Activated CD8-positive, alpha-beta memory T cell treated with anti-CD3 and anti-CD28 coated beads, Interleukin-2, amount 10 ng/mL, durations not matched to agents 7 days and 5 days (primary cell): ENCODE measurements at places on chromosomes 5 and 9.

DNA sequence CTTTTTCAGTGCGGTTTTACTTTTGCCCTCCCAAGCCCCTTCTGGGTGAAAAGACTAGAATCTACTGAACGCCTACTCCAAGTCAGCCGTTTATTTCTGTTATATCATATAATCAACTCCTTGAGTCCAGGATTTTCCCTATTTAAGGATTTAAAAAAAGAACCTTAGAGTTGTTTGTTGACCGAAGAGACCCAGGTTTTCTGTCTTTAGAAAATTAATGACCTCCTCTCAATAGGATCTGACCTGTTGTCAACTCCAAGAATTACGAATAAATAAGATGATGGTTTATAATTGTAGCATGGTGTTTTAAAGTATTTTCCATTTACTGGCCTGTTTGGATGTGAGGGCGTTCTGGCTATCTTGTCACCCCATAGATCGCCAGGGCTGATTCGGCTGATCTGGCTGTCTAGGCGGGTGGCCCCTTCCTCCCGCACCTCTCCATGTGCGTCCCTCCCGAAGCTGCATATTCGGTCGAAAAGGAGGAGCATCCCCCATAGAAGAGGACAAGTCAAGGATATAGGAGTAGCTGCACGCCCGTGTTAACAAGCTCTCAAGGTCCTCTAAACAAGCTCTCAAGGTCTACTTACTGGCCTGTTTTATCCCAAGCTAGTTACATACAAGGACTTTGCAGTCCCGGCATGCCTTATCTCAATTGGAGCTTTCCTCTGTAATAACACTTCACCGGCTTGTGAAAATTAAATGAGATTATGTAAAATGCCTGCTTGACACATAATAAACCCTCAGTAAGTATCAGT, 1.1 kb upstream of the UBAP2 start:
- DNase-seq = peak; percentile 44

GRCh38 chr9:31355965-31356364, 1028.5 kb upstream of the ACO1 start:
- DNase-seq = no peak

DNA sequence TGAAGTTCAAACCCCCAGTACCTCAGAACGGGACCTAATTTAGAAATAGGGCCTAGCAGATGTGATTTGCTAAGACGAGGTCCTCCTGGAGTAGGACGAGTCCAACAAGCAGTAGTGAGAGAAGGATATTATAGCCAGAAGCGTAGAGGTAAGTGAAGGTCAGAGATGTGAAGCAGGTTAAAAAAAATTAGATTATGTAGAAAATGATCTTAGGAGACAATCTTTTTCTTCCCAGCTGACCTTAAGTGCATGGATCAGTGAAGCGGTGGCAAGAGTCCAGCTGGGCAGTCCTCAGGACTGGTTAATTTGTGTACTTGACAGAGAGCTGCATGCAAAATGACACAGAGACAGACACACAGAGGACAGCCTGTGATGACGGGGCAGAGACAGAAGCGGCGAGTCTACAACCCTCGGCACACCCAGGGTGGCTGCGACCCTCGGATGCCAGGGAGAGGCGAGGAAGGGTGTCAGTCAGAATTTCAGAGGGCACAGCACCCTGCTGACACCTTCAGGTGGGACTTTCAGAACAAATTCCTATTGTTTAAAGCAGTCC, 131.4 kb upstream of the IRX4 start:
- peak; percentile 23 for DNase-seq

DNA sequence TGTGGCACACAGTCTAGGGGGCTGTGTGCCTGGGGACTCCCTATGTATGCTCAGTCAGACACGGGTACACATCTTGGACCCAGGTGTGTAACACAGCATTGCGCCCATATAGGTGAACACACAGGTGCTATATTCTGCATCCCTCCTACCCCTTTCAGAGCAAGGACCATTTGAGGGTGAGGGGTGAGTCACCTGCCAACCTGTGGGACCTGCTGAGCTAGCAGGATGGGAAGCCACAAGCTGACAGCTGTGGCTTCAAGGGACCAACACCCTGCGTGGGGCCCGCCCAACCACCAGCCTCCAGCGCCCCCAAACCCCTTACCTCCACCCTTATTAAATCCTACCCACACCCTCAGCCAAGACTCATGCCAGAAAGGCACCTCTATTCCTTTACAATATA, 14.6 kb upstream of the AQP7 start:
- peak; percentile 45 for DNase-seq

DNA sequence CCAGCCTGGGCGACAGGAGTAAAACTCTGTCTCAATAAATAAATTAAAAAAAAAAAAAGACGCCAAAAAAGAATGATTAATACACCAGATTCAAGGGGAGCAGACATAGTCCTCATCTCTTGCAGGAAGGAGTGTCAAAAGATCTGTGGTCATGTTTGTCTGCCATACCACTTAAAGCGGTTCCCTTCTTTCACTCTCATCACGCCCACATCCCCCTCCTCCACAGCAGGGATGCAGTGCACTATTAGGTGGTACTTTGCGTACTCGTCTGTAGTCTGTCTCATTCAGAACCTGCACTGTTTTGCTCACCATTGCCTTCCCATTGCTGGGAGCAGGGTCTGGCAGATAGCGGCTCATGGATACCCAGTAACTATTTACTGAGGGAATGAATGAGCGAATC, 11.2 kb downstream of the CDHR2 start:
- no peak for DNase-seq

- DNase-seq = no peak
Observed at GRCh38 chr9:25994605-25995004, 316.4 kb upstream of the TUSC1 start.

- no peak for DNase-seq
Observed at GRCh38 chr5:177388521-177389052, 4.4 kb downstream of the SLC34A1 start.

GRCh38 chr5:177163500-177163899, 29.9 kb downstream of the NSD1 start:
- no peak for DNase-seq

GRCh38 chr9:118459913-118460312, 755.7 kb downstream of the TLR4 start:
- no peak for DNase-seq

DNA sequence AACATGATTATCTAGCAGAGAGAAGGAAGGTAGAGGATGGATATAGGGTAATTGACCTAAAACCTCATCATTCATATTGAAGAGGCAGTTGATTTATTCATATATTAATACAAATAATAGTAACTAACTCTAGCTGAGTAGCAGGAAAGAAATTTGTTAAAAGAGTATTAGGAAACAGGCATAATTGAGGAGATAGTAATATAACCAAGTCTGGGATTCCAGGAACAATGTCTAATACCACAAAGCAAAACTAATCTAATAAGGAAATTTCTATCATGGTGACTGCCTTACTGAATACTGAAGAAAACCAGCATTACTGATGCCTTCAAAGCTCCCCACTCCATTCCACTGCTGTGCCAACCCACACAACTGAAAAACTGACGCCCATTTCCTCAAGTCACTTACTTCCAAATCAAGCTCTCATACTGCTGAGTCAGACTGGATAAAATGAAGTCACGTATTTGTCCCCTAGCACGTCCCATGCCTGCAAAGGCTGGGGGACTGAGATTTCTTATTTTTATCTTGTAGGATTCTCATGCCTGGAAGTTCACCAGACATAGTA, 153.9 kb downstream of the SMC2 start:
- no peak for DNase-seq

DNA sequence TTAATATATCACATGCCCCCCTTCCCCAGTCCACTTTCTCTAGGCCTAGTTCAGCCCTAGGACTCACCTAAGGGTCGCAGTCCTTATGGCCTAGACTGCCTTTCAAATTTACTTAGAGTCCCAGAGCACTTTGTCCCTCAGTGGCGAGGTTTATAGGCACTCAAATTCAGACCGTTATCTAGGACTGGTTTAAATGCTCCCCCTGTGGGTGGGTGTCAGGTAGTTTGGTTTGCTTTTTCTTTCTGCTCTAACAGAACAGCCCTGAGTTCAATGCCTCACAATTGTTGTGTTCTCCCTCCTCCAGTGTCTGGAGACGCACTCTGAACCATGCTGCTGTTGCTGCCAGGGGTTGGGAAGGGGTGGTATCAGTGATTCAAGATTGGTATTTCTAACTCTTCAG, 317.1 kb downstream of the MAT2B start:
- no peak for DNase-seq

GRCh38 chr5:149408252-149409099, 29.4 kb upstream of the IL17B start:
- DNase-seq = no peak

DNA sequence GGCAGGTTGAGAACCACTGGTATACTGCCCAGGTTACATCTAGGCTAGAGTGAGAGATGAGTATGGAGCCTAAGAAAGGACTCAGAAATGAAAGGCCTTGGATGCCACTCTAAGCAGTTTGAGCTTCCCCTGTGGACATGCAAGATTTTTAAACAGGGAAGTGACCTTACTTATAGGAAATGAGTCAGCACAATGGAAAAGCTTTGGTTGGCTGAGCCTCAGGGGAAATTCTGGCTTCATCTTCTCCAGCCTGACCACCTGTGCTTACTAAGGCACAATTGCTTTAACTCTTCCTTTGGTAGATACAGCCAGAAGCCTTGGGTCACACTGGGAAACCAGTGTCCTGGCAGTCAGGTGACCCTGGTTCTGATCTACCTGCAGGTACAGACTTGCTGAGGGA, 380.2 kb upstream of the ZNF462 start:
- no peak for DNase-seq

DNA sequence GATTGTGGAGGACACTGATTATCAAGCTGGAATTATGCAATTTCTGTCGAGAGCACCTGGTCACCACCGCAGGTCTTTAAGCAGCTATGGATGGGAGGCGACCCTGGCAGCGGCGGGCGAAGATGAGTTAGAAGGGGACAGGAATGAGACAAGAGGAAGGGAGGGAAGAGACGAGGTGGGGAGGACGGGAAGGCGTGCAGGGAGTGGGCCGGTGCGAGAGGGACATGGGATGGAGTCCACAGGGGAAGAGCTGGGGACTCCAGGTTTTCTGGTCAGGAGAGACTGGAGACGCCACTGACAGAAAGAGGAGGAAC, 192.3 kb downstream of the MELK start:
- no peak for DNase-seq

DNA sequence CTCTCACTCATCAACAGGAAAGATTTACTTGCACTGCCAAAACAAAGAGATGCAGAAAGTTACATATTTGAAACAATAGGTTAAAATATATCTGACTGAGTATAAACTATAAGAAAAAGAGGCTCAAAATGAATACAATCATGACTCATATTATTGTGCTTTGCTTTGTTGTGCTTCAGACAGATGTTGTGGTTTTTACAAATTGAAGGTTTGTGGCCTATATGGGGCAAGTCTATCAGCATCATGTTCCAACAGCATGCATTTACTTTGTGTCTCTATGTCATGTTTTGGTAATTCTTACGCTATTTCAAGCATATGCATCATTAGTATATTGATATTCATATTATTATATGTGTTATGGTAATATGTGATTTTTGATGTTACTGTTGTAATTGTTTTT, 330.0 kb downstream of the PRR16 start:
- DNase-seq = no peak

DNA sequence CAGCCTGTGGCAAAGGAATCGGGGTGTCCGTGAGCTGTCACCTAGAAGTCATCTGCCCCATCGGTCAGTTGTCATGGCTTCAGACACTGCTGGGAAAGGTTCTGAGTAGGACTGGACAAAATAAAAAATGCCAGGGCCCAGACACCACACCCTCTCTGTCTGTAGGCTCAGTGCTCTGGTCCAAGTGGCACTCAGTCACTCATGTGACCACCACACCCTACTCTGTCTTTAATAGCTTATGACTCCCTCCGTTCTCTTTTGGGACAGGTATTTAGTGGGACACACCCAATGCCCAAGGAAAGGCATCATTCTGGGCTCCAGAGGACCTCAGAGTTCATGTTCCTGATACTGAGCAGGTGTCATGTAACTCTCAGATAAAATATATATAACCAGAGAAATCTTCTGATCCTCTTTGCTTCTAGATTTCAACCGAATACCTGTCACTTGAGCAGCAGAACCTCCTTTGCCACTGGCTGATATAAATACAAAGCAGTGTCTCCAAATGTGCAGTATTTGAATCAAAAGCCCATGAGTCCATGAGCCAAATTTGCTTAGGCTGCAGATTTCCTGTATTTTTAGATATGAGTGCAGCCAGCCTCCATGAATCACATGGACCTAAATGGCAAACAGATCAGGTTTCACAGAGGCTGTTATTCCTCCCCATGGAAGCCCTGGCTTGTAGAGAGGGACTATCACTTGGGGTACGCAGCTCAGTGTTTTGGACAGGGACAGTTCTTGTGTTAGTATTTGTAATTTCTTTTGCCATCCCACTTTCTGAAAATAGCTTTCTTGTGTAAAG, 272.0 kb downstream of the ARHGAP26 start:
- DNase-seq = no peak

DNA sequence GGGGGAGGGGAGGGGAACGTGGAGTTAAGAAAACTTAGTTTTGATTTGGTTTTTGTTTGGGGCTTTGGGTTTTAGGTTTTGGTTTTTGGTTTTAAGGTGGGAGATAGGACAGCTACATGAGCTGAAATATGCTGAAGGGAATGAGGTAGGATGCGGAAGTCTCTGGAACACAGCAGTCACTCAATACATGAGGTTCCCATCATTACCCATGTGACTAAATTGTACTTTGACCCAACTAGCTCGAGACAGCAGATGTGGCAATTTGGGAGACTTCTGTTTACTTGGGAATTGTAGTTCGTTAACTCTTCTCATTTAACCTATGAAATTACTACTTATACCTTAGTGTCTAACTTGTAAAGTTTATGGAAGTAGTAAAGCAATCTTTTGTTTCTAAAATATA, 124.2 kb downstream of the TLE1 start:
- no peak for DNase-seq

- no peak for DNase-seq
Observed at GRCh38 chr5:175734016-175734415, 76.1 kb downstream of the HRH2 start.

GRCh38 chr5:123186771-123187170, 97.7 kb downstream of the PRDM6 start:
- DNase-seq = no peak

- DNase-seq = no peak
Observed at GRCh38 chr5:35938568-35939227, at the start of gene CAPSL. CAPSL (minus strand) TSS chr5:35938622; CDS start chr5:35921120, 17,502 bp downstream.

DNA sequence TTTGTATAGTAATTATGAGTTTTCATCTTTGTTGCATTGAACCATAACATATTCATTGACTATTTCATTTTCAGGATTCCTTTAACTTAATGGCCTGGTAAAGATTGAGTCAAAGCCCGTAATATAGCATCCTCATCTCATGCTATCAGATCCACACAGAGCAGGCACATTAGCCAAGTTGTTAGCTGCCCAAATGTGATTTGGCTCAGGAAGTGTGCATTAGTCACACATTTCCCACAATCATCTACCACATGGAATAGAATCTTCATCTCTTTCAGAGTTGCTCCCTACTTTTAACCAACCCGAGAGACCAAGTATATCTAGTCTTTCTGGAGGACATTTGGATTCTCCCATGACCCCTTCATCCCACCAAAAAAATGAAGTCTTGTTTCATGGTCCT, 481.0 kb upstream of the PTGER4 start:
- no peak for DNase-seq

- DNase-seq = no peak
Observed at GRCh38 chr5:151949701-151950308, 25.2 kb upstream of the GLRA1 start.
